ENCODE measurements at places on chromosomes 1 and 21. TPM values are rescaled to one million over a fixed set of nuclear protein-coding genes. Genes with fewer than 3 reads are reported as not detected.

TTC39A gene
- 4.0 TPM for total RNA-seq

FTCD gene
- 0.27 TPM for total RNA-seq

S100A3 gene
- 3.1 TPM for total RNA-seq

S100A7 gene
- total RNA-seq: not detected

PRKCZ gene
- not detected for total RNA-seq

REN gene
- total RNA-seq: not detected

FAM167B gene
- 0.78 TPM for total RNA-seq

FCGR3A gene
- 41.2 TPM for total RNA-seq

PDPN gene
- 13.8 TPM for total RNA-seq

CLCA4 gene
- not detected for total RNA-seq

PSMA5 gene
- total RNA-seq: 17.3 TPM

SLC1A7 gene
- total RNA-seq: 3.0 TPM

BTBD19 gene
- total RNA-seq: 53.6 TPM

LPGAT1 gene
- total RNA-seq: 48.0 TPM

CGN gene
- 2.3 TPM for total RNA-seq

RSBN1 gene
- 23.5 TPM for total RNA-seq

HSD3B1 gene
- not detected for total RNA-seq

GPR37L1 gene
- not detected for total RNA-seq

GPA33 gene
- not detected for total RNA-seq

DIRAS3 gene
- total RNA-seq: not detected

GJB4 gene
- not detected for total RNA-seq

MFAP2 gene
- 62.2 TPM for total RNA-seq

TMED5 gene
- total RNA-seq: 45.2 TPM

C4BPA gene
- 0.71 TPM for total RNA-seq

UBE4B gene
- total RNA-seq: 55.0 TPM

KCNK1 gene
- 8.5 TPM for total RNA-seq

FCRL1 gene
- total RNA-seq: not detected

CCDC30 gene
- 3.0 TPM for total RNA-seq

HRNR gene
- not detected for total RNA-seq

RGS5 gene
- total RNA-seq: 1,210 TPM

FAM43B gene
- total RNA-seq: 0.27 TPM

ASCL5 gene
- total RNA-seq: not detected

VWA5B1 gene
- not detected for total RNA-seq

TSPAN1 gene
- 3.1 TPM for total RNA-seq

CD1D gene
- 1.9 TPM for total RNA-seq

S100A2 gene
- 2.9 TPM for total RNA-seq

LDLRAD1 gene
- total RNA-seq: not detected

PWP2 gene
- 10.9 TPM for total RNA-seq

OR10Z1 gene
- not detected for total RNA-seq

GSTM5 gene
- total RNA-seq: 6.9 TPM

TNFRSF14 gene
- 55.6 TPM for total RNA-seq

MIXL1 gene
- total RNA-seq: not detected

All from thoracic aorta (tissue), 2 donors.